Colonic mucosa (tissue), 4 donors: ENCODE measurements at places on chromosomes 1 and 21.

GRCh38 chr1:84856726-84857270 lies 36.2 kb downstream of the LPAR3 start:
- DNase-seq, result no peak

- DNase-seq, result no peak
These were observed 103.3 kb downstream of the RABGAP1L start for GRCh38 chr1:174262349-174263241.

DNA sequence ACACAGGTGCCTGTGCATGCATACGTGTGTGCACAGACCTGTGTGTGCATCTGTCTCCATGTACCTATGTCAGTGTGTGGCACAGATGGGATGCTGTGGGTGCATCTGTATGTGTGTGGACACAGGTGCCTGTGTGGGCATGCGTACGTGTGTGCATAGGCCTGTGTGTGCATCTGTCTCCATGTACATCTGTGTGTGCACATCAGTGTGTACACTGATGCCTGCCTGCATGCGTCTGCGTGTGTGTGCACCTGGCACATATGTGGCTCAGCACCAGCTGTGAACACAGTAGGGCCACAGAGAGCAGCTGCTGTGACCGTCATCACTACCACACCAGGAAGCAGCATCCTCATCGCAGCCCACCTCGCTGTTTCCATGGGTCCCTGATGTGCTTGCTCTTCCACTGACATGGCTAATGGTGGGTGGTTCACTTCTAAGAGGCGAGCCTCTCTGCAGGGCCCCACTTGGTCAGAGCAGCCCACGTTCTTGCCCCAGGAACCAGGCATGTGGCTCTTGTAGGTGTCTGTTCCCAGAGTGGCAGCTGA lies 9.6 kb upstream of the SPATC1L start:
- DNase-seq, result no peak

- DNase-seq, result no peak
These were observed 342.2 kb downstream of the OMA1 start for GRCh38 chr1:58204284-58204683.

DNA sequence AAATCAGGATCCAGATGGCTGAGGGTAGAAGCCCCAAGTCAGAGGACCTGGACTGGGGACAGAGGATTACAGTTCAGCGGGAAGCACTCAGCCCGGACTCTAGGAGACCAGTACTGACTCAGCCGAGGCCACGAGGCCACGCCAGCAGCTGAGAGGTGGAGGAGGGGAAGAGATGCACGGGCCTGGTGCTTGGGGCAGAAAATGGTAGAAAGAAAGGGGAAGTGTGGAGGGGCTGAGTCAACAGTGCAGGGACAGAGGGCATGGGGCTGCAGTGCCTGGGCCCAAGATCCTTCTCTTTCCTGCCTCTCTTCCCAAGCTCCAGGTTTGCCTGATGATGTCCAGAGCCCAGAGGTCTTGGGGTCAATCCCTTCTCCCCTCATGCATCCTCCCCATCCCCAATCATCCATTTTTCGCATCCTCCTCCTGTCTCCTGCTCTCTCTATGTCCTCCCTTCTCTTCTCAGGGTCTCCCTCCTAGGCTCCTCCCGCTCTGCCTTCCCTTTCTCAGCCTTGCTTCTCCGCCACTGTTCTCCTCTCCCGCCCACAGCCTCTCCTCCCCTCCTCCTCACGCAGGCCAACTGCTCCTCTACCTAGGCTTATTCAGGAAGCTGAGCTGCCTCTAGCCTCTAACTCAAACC lies 7.7 kb downstream of the ARHGEF2 start:
- DNase-seq, result peak; percentile 69

GRCh38 chr1:12597792-12598191 lies 20.2 kb downstream of the DHRS3 start:
- peak; percentile 44 for DNase-seq

DNA sequence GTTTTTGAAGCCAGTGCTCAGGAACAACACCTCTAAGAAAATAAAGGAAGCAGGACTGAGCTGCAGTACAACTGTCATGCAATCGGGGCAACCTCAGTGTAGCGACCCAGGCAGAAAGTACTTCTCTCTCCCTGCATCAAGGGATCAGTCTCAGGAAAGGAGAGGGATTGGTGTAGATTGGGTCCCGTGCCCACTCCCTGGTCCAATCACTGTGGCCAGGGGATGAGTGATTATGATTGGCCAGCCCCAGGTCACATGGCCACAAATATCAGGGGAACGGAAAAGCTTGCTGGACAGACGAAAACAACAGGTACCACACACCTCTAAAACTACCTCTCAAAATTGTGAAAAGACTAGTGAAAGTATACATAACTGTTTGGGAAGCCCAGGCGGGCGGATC lies 136.2 kb upstream of the F3 start:
- no peak for DNase-seq

DNA sequence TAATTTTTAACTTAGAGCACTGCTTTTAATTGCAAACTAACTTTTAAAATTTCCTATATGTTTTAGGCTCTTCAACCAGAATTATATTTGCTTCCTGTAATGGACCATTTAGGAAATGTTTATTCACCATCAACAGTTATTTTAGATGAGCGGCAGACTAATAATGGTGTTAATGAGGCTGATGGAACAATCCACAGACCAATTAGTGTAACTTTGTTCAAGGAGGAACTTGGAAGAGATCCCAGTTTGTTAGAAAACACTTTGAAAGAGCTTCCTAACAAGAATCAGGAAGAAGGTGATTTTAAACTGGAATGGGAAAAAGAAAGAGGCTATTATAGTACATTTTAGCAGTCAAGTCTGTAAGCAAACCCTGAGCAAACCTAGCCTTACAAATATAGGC lies 19.4 kb upstream of the GNG5 start:
- DNase-seq, result no peak

DNA sequence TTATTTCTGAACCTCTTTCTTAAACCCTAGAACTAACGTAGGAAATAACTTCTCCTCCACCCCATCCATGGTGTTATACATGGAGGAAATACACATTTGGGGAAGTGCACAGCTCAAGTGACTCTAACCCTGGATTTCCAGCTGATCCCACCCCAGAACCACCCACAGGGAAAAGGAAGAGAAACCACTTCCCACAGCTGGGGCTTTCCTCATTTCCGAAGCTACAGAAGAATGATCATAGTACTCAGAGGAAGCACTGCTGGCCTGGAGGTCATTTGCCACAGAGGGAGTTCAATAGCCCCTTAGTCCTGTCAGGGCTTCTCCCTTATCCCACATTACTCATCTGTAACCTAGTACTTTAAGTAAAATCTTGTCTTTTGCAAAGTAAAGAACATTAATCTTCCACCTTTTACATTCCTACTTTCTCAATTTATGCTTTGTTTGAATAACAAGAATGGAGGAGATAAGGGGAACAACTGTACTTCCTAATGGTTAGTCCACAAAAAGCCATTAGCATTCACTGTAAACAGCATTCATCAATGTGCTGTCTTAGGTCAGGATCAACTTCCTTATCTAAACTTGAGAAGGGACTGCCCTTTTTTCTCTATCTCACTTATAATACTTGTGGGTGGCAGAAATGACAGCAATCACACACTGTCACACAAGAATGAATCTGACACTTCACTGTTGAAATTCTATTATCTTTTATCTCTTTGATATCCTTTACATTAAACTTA lies 63.0 kb upstream of the RGS1 start:
- peak; percentile 20 for DNase-seq

- DNase-seq, result no peak
These were observed 1.0 kb upstream of the VPS26C start for GRCh38 chr21:37268186-37268503.

- no peak for DNase-seq
These were observed at the start of gene ALX3 for GRCh38 chr1:110070671-110071242. ALX3 (minus strand) TSS chr1:110070672; CDS start chr1:110070612, 60 bp downstream.

DNA sequence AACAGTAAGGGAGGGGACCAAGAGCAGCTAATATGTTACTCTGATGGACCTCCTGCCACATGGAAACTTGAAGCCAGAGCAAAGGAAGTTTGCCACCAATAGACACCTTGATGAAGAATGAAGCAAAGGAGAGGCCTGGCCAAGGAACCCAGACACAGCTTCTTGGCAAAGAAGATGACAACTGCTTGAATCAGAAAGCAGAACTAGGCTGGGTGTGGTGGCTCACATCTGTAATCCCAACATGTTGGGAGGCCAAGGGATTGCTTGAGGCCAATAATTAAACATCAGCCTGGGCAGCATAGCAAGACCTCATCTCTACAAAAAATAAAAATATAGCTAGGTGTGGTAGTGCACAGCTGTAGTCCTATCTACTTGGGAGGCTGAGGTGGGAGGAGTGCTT lies 31.7 kb upstream of the CAPZB start:
- no peak for DNase-seq

GRCh38 chr1:25641931-25642573 lies 25.5 kb downstream of the MAN1C1 start:
- DNase-seq, result no peak

GRCh38 chr1:100657876-100658715 lies 61.4 kb upstream of the VCAM1 start:
- no peak for DNase-seq

GRCh38 chr1:88029899-88030298 lies 654.2 kb upstream of the PKN2 start:
- no peak for DNase-seq

GRCh38 chr1:93776728-93777127 lies 95.1 kb upstream of the BCAR3 start:
- DNase-seq, result no peak

- DNase-seq, result no peak
These were observed 139.1 kb upstream of the FMN2 start for GRCh38 chr1:239952348-239953308.
